ENCODE measurements at places on chromosomes 4 and X. TPM values are rescaled to one million over a fixed set of nuclear protein-coding genes. Genes with fewer than 3 reads are reported as not detected.

GRCh38 chr4:158819942-158820786, 51.3 kb downstream of the FNIP2 start:
- no peak for DNase-seq

GRCh38 chrX:23478056-23478455, 143.4 kb downstream of the PTCHD1 start:
- DNase-seq: no peak

ARSD gene
- total RNA-seq: 83.3 TPM

CFAP299 gene
- total RNA-seq: not detected

ABLIM2 gene
- 4.8 TPM for total RNA-seq

DNA sequence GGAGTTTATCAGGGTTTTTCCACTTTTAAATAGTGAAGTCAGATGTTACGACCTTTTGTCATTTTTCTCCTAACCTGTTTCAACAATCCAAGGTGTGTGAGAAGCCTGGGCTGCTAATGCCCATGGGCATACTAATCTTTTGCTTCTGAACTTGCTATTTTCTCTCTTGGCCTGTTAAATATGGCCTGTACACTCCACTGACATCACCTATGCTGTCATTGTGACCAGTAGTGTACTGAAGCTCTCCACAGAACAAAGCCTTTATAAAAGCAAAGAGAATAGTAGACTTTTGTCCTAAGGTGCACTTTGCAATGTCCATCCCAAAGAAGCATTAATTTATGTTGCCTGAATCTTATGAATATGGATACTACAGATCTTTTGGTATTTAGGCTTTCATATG, 1490.5 kb downstream of the STIM2 start:
- DNase-seq: no peak

TAF7L gene
- total RNA-seq: 0.32 TPM

GRCh38 chrX:118630848-118631247, 96.6 kb upstream of the IL13RA1 start:
- DNase-seq: no peak

DNA sequence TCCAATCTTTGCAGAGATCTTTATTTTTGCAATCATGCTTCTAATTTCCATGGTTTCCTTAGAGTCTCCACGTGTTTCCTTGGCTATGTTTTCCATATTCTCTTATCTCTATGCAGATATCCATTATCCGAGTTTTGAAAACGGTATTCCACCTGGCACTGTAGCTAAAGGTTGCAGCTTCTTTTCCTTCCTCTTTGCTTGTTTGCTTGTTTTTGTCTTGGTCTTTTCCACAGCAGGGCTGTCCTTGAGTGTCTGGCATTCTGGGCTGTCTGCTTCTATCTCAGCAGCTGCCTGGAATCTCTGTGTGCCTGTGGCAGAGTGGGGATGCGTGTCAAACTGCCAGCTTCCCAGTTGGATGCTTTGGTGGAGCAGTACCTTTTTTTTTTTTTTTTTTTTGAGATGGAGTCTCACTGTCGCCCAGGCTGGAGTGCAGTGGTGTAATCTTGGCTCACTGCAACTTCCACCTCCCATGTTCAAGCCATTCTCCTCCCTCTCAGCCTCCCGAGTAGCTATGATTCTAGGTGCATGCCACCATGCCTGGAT, 46.9 kb downstream of the WFS1 start:
- DNase-seq: no peak

GRCh38 chr4:158374318-158374717, 147.4 kb upstream of the RXFP1 start:
- no peak for DNase-seq

DNA sequence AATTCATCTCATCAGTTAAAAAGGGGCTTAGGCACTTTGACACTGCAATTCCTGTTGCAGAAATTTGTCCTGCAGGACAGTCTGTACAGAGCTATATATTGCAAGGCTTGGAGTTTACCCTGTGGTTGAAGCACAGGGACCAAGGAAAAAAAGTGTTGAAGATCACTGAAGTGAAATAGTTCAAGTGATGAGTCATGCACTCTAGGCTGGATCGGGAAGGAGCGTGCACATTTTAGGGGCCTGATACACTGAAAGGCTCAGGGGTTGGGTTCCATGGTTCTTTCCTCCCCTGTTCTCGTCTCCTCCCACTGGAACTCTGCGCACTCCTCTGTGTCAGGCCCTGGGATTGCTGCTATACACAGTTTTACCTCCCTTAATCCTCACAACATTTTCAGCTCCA, 104.9 kb upstream of the ARMCX2 start:
- no peak for DNase-seq

FOXP3 gene
- total RNA-seq: 0.16 TPM

- no peak for DNase-seq
Measured at GRCh38 chrX:20433388-20433775, 166.7 kb upstream of the RPS6KA3 start.

XAGE1A gene
- total RNA-seq: not detected

XPNPEP2 gene
- total RNA-seq: 12.8 TPM

SHROOM3 gene
- total RNA-seq: 0.32 TPM

DNA sequence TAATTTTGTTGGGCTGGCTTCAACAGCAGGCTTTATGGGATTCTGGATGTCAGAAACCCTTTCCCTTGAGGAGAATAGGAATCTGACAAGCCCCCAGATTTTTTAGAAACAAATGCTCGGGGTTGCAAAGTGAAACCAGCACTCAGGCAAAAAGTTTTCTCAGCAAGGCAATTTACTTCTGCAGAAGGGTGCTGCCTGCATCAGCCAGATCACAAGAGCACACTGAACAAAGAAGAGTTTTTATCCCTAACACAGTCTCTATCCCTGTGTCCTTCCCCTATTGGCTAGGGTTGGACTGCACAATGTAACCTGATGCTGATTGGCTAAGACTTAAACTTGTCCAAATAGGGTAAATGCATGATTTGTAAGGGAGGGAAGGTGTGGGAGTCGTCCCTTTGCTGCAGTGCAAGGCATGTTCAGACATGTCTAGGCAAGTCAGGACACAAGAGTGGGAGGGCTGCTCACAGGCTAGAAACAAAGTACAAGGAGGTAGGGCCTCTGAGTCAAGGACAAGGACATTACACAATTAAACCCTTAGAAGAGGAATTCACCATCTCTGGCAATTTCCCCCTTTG, 175.8 kb downstream of the CCNG2 start:
- DNase-seq: no peak

- DNase-seq: no peak
Measured at GRCh38 chr4:55256787-55257186, 89.3 kb upstream of the SRD5A3 start.

- no peak for DNase-seq
Measured at GRCh38 chrX:27751976-27752375, 55.8 kb upstream of the MAGEB10 start.

- DNase-seq: no peak
Measured at GRCh38 chr4:62970846-62971245, 1438.4 kb downstream of the TECRL start.

DNA sequence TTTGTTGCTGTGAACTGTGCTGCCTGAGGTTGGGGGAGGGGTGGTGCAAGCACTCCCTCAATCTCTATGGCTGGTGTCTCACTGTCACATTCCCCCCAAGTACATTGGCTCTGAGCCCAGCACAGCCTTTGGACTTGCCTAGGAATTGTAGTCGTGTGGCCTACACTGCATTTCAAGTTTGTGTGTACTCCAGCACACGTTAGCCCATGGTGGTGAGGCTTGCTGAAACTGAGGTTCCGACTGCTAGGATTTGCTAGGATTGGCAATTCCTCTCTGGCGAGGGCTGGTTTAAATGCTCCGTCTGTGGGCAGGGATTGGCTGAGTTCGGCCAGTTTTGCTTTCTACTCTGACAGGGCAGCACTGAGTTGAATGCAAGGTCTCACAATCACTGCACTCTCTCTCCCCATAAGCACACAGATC, 121.7 kb upstream of the CXXC4 start:
- DNase-seq: no peak

NMU gene
- not detected for total RNA-seq

DNA sequence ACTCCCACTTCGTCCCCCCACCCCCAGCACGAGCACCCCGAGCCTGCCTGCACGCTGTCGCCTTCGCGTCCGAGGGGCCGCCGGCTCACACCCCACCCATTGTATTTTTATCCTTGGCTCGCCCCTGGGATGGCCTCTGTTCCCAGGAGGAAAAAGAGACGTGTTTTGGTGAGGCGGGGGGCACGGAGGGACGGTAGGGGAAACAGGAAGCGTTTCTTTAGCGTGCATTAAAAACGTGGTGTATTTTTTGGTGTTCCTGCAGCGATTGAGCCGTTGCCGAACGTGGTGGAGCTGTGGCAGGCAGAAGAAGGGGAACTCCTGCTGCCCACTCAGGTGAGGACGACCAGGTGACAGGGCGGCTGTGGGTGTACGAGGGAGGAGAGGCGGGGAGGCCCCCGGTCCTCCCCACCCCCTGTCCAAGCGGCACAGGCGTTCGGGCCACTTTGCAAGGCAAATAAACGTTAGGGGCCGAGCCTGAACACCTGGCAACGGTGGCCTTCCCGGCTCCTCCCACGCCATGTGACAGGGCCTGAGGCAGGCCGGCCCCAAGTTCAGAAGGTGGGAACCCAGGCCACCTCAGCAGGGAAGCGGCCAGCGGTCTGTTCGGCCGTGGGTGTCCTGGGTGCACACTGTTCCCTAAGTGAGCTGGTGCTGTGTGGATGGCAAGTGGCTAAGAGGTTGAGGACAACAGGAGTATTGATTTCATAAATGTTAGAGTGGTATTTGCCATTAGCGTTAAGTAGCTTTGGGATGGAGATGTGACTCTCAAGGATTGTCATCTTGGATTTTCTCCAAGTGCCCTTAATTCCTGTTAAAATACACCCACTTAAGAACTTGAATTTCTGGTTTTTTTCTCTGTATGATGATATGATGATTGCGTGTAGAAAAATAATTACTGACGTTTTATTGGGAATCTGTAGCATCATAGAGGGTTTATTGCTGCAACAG, 1.1 kb downstream of the TMEM131L start:
- DNase-seq: peak; percentile 51

DNA sequence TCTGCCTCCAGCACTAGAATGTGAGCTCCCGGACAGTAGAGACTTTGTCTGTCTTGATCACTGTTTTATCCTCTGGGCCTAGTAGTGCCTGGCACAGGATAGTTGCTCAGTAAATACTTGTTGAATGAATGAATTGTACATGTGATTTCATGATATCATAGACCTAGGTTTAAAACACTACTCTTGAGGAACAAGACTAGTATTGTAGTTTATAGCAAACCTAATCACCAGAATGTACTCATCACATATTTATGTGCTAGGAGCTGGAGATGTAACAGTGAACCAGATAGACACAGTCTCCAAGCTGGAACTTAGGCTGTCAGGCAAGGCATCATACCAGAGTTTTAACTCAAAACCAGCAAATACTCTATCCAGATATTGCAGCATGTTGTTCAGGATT, 23.5 kb downstream of the GAB3 start:
- no peak for DNase-seq

DNA sequence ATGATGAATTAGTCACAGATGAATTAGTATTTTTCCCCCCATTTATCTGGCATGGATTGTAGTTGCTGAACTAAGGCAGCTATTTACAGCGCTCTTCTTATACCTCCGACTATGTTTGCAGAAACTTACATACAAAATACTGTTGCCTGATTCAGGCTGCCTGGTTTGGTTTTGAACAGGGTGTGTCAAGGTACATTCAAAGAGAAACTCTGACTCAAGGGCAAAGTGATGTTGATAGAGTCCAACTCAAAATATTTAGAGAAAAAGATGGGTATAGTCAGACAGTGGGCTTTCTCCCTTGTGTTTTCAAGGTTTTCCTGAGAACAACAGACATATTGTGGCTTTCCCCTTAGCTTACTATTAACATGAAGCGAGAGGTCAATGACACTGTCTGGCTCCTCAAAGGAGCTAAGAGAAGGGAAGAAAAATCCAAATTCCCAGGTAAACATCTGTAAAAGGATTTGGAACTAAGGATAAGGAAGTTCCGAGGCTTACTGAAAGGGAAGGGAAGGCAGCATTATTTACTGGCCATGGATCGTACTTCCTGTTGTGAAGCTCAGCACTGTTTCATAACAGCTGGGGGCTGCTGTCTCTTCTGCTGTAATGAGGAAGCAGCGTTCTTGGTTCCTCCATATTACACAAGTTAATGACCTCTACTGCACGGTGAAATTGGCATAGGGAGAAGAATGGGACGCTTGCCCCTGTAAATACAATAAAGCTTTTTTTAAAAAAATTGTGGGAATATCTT, 30.9 kb downstream of the FAM9C start:
- no peak for DNase-seq

DNA sequence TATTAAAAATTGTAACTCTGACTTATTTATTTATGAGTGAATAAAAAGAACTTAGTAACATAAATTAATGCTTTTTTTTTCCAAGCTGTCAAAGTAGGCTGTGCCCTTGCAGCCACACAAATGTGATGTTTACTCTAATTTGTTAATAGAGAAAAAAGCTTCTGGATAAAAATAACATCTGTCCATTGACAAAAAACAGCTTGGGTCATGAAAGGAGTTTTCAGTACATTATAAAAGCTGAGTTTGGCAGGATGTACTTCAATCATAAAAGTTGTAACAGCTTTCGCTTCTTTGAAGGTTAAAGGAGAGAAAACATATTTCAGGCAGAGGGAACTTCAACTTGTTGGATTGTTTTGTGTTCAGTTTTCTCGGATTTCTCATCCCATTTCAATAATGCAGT, 105.6 kb downstream of the SLC4A4 start:
- no peak for DNase-seq

GRCh38 chr4:157806184-157806583, 366.6 kb downstream of the GASK1B start:
- no peak for DNase-seq

GRCh38 chr4:75545526-75545925, 10.3 kb upstream of the ODAPH start:
- no peak for DNase-seq
